Bronchial epithelial cell (primary cell): ENCODE measurements at places on chromosomes 7 and 10.

- DNase-seq, result peak; percentile 50
Measured at GRCh38 chr7:90945104-90945787, 319.0 kb upstream of the FZD1 start.

DNA sequence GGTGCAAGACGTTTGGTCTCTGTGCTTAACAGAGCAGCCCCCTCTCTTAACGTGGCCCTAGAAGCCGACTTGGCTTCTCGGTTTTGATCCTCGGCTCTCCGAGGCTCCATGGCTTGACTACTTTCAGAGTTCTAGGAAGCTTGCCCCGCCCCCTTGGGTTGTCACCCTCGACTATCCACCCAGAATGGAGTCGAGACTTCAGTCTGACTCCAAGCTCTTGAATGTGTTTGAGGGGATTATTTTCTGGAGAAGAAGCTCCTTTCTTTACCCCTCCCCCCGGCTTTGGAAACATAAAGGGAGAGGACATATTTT, 448 bp downstream of the SEC24C start:
- DNase-seq, result peak; percentile 50

GRCh38 chr7:157037635-157038034, 27.2 kb upstream of the MNX1 start:
- no peak for DNase-seq

DNA sequence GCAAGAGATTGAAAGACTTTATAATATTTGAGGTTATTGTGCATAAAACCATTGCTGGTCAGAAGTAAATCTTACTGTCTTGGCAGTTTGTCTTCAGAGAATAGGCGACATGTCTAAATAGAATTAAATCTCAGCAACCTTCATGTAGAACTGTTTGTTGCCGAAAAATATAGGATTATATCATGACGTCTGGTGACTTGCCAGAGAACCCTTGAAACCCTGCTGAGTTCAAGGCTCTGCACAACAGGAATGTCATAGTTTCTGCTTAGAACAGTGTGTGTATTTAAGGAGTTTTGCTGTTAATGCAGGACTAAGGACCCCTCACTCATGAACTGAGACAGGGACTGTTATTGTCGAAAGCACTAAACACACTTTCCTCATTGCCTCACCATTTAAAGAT, 206.4 kb upstream of the ETV1 start:
- DNase-seq, result no peak

- DNase-seq, result no peak
Measured at GRCh38 chr10:63825111-63825510, 303.9 kb downstream of the REEP3 start.
